ENCODE measurements at places on chromosomes 6 and 20.

DNA sequence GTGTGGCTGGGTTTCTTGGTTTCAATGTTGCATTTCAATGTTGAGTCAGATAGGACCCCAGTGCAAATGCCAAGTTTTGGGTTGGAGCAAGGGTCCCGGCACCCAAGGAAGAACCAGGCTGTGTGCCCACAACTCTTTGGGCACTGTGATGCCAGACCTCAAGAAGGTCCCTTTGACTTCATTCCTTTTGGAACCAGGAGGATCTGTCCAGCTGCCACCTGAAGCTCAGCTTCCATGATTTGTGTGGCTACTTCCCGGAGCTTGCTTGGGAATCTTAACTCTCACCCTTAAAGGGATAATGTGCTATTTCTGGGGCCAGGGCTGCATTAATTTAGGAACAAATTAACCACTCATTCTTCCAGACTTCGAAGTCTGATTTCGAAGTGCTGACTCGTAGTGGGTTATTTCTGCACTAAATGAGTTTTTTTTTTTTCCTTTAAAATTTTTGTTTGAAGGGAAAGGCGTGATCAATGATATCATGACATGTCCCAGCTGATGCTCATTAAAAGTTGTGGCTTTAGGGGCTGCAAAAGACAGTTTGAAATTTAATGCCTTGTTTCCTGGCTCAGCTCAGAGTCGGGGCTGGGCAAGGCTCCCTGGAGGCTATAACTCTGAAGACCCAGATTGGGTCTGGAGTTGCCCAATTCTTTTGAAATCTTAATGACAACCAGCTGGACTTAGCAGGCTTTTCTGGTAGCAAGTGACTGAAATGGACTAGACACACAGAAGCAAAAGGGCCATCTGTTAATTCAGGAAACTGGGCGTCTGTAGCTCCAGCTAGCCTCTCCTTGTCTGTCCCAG lies 24.0 kb upstream of the PHACTR3 start:
- DNase-seq: no peak

GRCh38 chr6:30265181-30265580 lies 52.0 kb upstream of the TRIM26 start:
- DNase-seq: no peak

- DNase-seq: no peak
These were observed 45.4 kb upstream of the DTNBP1 start for GRCh38 chr6:15708231-15708630.

DNA sequence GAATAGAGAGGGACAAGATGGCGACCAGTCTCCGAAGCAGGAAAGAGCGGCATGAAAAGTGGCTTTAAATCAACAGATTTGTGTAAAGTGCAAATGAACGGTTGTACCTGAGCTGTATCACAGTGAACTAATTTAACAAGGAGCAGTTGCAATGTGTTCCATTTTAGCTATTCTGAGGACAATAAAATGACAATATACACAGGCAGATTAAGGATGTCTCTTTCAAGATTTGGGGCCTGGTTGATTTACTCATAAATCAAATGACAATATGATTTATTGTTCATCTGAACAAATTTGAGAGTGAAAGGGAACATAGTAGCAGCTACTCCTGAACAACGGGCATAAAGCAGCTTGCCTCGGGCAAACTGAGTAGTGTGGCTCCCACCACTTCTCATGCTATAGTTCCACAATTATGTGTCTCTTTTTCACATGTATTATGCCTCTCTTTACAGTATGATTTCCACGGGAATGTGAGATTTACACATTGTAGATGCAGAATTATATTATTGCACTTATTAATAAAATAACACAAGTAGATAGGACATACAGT lies 204.1 kb upstream of the AGPAT4 start:
- no peak for DNase-seq

- DNase-seq: no peak
These were observed 169.3 kb downstream of the ARID1B start for GRCh38 chr6:156946370-156946936.

DNA sequence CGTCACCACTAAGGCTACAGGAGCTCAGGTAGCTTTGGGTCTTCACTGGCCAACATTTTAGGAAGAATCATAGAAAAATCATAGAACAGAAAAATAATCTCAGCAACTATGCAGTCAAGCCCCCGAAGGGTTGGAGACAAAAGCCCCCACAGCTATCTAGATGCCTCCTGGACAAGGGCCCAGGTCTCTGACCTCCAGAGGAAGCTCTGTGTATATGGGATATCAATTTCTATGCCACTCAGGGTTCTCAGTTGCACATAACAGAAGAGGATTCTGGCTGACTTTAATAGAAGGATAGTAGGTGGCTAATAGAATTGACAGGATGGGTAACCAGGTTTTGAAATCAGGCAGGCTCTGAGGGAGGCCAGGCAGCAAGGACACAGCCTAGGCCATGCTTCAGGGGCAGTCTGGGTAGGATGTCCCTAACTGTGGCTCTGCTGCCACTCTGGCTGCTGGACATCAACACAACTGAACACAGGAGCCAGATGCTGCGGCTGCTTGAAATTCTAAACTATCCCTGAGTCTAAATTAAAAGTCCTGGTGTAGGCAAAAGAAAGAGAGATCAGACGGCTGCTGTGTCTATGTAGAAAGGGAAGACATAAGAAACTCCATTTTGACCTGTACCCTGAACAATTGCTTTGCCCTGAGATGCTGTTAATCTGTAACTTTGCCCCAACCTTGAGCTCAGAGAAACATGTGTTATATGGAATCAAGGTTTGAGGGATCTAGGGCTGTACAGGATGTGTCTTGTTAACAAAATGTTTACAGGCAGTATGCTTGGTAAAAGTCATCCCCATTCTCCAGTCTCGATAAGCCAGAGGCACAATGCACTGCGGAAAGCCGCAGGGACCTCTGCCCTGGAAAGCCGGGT lies 65.6 kb downstream of the TRMT6 start:
- DNase-seq: no peak

DNA sequence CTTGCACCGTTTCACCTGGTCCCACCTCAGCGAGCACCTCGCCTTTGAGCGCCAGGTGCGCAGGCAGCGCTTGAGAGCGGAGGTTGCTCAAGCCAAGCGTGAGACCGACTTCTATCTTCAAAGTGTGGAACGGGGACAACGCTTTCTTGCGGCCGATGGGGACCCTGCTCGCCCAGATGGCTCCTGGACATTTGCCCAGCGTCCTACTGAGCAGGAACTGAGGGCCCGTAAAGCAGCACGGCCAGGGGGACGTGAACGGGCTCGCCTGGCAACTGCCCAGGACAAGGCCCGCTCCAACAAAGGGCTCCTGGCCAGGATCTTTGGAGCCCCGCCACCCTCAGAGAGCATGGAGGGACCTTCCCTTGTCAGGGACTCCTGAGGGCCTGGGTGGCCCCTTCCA lies 1.5 kb downstream of the ABT1 start:
- DNase-seq: no peak

GRCh38 chr6:53239526-53239925 lies 90.9 kb upstream of the GCM1 start:
- DNase-seq: no peak

DNA sequence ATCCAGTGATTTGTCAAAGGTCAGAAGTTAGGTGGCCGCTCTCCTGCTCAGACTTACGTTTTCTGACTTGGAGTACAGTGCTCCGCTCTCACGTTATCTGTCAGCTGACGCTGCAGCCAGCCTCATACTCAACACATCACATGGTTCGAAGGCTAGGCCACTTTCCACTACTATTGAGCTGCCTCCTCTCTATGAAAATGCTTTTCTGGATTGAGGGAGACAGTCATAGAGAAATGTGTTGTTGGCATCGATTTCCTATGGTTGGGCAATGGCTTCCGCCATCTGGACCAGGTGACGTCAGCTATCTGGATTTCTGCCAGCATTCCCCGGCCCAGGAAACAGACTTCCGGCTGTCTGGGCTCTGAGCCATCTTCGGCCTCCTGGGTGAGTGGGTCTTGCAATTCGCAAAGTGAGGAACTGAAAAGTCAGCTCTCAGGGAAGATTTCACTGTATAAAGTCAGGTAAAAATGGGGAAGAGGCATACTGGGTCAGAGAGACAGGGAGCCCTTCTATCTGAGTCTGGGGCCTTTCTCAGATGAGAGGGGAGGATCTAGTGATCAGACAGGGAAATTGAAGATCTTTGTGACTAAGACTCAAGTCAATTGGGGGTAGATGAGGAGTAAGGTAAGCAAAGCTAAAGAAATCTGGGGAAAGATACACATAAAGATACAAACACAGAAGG lies 37.5 kb upstream of the IER3 start:
- DNase-seq: peak; percentile 89

DNA sequence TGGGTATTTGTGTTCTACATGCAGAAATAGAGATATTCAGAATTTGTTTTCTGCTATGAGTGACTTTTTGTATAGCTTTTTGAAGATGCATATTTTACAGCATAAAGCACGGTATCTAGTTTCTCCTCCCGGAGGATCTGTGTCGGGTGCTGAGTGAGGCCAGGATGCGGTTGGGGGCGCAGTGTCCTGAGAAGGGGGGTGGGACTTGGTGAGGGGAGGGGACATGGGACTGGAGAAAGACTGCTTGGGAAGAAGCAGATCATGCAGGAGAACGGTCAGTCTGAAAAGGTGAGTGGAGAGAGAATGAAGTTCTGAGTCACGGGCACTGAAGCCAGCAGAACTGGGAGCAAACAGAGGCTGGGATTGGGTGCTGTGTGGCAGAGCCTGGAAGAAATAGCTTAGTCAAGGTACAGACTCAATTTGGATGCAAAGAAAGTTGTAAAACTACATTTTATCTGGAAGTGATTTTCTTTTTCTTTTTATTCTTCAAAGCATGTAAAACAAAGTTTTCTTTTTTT lies 44.0 kb downstream of the STX11 start:
- DNase-seq: no peak

- no peak for DNase-seq
These were observed 108.5 kb downstream of the ZMYND8 start for GRCh38 chr20:47247972-47248371.

DNA sequence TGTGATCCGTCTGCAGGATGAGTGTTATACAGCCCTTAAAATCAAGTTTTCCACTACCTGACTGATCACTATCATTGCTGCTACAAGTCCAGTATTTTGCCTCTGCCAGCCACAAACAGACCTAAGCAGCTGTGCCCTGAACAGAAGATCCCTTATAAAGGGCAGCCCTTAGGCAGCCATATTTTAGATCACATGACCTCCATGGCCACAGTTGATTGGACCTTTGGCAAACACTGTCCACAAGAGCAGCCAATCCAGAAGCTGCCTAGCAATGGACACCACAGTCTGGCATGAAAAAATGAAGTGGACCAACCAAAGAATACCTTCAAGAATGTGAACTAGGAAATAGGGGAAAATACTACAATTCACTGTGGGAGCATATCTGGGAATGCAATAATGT lies 50.8 kb downstream of the MC3R start:
- no peak for DNase-seq

GRCh38 chr6:129764761-129765407 lies 54.9 kb upstream of the ARHGAP18 start:
- DNase-seq: no peak

DNA sequence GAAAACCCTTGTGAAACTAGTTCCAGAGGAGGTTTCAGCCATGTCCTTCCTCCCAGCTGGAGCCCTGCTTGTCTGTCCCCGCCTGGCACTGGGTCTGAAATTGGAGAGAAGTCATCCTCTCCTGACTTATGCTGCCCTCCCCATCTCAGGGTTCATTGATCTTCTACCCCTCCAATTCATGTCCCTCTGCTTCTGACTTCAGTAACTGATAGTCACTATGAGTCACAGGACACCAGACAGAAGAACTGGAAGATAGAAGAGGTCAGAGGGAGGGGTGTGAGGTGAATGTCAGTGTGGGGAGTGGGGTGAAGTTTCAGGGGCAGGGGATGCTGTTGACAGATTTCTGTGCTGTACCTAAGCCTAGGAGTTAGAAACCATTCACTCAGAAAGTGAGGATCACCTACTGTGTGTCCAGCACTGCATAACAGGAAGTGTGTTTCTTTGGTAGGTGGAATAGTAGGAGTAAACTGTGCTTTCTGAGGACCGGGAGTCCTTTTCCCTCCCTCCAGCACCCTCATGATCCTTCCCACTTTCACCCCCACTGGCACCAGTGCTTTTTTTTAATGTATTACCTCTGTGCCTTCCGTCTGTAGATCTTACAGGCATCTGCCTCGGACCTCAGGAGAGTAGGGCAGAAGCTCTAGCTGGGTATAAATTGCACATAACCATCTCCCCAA lies 627 bp upstream of the RPP21 start:
- DNase-seq: no peak

GRCh38 chr6:90955246-90955645 lies 368.4 kb upstream of the MAP3K7 start:
- DNase-seq: no peak

DNA sequence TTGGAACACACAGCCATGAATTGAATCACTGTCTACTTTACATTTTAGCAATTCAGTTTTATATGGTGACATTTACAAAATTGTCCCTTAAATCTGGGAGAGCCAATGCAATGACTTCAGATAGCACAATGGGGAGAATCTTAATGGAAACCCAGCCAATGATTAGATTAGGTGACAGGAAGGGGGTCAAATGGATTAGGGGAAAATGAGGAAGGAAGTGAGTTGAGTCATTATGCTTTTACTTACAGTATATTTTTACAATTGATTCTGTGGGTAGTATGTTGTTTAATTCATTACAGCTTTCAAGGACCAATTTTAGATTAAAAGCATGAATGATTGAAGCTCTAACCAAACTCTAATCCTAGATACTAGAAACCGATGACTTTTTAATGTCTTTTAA lies 229.8 kb downstream of the SOX4 start:
- DNase-seq: no peak

GRCh38 chr6:167976708-167977107 lies 20.8 kb upstream of the KIF25 start:
- DNase-seq: no peak

GRCh38 chr6:38270367-38270766 lies 369.4 kb downstream of the BTBD9 start:
- DNase-seq: no peak

- no peak for DNase-seq
These were observed 19.0 kb downstream of the ZBP1 start for GRCh38 chr20:57601211-57601570.

DNA sequence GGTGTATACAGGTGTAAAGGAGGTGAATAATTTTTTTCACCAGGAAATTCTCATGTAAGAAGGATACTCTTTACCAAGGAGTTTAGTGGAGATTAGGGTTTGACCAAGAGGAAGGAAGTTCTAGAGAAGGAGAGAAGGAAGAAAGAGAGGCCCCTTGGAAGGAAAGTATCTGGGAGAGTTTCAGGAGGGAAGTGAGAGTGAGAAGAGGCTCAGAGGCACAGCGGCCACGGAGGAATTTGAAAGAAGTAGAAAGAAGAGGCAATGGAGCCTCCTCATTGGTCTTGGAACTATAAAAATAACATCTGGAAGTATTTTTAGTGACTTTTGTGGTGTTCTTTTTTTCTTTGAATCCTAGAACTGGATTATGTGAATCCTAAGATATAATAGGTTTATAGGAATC lies 50.8 kb upstream of the MCUR1 start:
- no peak for DNase-seq

GRCh38 chr20:19543101-19543500 lies 215.0 kb upstream of the RIN2 start:
- DNase-seq: no peak

All from eye (tissue), 1 donor.